Astrocyte of the spinal cord (primary cell): ENCODE measurements at places on chromosomes 3 and 15.

- no peak for DNase-seq
Observed at GRCh38 chr3:42755681-42756578, 17.1 kb downstream of the CCDC13 start.

DNA sequence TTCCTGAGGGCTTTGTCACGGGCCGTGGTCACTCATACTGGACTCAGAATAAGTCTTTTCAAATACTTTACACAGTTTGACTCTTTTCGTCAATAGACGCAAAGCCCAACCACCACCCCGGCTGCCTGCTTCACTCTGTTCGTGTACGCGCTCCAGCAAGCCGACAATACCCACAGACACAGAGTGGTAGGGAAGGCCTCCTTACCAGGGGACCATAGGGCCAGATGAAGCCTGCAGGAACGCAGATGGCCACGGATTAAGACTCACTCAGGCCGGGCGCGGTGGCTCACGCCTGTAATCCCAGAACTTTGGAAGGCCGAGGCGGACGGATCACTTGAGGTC lies 29.7 kb downstream of the EFCAB12 start:
- DNase-seq: peak; percentile 22

DNA sequence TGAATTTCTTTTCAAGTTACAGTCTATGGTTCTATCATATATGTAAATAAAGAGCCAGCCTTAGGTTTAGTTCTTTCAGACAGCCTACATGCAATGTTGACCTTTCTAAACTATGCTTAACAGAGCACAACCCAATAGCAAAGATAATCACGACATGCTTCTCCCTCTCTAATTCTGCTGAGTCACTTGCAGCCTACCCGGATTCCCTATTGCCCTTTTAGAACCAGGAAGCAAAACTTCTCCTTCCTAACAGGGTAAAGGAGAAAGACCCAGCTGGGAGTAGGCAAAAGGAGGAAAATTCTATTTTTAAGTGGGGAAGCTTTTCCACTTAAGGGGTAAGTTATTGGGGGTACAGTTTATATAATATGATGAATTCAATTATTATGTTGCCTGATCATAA lies 79.3 kb downstream of the SLC7A14 start:
- peak; percentile 27 for DNase-seq

- no peak for DNase-seq
Observed at GRCh38 chr3:131350506-131350905, 31.1 kb upstream of the NUDT16 start.
